AG10803 (cell line): ENCODE measurements at places on chromosomes 13 and 19.

GRCh38 chr13:45258334-45258675, 57.5 kb upstream of the KCTD4 start:
- DNase-seq, result no peak

DNA sequence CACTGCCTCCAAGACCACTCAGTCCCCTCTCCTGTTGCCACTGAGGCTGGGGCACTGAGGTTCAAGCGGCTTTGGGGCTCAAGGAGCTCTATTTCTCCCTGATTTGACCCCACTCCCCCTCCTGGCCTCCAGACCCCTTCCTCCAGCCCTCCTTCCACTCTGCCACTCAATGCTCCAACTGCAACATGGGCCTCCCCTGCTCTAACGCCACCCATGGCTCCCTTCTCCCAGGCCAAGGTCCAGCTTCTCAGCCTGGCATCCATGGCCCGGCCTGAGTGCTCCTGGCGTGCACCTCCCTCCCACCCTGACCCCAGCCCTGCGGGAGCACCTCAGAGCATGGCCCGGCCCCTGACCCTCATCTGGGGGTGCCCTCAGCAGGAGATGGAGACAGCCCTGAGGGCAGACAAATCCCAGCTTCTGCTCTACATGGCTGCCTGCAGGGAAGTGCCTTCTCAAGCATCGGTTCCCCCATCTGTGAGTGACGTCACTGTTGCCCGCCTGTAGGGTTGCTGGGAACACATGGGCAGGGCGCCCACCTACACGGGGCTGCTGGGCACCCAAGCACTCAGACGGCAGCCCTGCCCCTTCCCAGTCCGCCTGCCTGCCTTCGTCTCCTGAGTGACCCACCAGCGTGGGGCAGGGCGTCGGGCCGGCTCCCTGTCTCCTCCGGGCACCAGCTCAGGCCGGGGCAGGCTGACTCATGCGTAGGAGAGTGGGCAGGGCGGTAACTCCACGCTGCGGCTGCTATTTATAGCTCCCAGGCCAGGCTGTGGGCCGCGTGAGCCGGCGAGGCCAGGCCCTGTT, 1.6 kb upstream of the DIRAS1 start:
- peak; percentile 79 for DNase-seq

DNA sequence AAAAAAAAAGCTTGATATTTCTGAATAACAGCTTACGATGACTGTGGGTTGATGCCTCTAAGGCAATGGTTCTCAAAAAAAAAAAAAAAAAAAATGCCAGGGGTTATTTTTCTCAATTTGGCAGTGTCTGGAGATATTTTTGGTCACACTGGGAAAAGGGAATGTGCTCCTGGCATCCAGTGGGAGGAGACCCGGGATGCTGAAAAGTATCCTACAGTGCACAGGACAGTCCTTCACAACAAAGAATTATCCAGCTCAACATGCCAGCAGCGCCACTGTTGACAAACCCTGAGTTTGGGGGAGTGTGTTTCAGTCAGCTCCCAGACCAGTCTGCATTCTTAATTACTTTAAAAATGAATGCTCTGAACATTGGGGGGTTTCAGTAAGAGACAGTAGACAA, 54.5 kb downstream of the FLT3 start:
- DNase-seq, result peak; percentile 51

GRCh38 chr13:33263976-33264619, 21.5 kb downstream of the STARD13 start:
- DNase-seq, result peak; percentile 73

GRCh38 chr13:89165685-89166084, 1494.5 kb downstream of the SLITRK5 start:
- DNase-seq, result no peak

GRCh38 chr19:46878613-46879375, 18.0 kb downstream of the ARHGAP35 start:
- peak; percentile 80 for DNase-seq

- no peak for DNase-seq
These were observed 60.1 kb downstream of the PEPD start for GRCh38 chr19:33461256-33462111.

DNA sequence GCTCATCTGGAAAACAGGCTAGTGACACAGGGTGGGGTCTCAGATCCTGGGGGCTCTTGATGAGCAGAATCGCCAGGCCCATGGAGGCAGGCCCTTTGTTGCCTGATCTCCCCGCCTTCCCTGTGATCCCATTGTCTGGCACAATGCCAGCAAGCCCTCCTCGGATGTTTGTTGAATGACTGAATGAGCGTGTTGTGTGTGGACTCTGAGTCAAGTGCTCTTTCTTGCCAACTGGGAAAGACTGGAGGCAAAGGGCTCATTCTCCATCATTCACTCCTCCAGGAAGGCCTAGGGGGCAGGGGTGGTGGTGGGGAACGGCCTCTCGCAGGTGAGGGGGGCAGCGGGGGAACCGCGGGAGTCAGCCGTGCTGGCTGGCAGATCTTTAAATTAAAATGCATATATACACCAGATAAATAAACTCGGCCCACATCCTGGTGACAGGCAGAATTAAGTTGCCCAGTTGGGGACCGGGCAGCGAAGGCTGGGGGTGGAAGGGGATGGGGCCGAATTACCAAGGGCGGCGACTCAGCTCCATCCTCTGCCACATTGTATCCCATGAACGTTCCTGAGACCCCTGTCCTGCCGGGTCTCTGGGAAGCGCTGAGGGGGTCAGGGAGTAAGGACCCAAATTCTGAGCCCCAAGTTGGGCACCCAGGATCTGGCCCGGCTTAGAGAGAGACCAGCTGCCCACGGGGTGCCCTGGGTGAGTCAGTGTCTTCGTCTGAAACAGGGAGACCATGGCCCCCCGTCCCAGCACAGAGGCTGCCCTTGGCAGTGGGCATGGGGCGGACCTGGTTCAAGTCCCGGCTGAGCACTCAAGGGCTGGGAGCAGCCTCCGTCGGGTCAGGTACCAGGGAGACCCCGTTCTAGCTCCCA, 24.5 kb downstream of the EFNA2 start:
- DNase-seq, result no peak

- no peak for DNase-seq
These were observed 31.4 kb upstream of the MTIF3 start for GRCh38 chr13:27481766-27482165.

DNA sequence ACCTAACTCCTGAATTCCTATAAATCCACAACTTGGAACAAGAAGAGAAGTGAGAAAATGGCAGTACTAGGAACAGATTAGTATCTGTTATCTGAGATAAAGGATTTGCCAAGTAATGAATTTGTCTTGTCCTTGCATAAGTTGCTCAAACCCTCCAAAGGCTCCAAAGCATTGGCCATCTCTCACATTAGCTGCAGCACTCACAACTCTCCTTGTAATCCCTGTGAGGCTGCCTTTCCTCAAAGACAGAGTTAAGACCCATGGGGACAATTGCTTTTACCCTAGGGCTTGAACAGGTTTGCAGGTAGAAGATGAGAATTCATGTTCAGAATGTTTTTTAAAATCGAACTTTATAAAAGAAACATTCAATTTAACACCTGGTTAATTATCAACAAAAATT, 1702.2 kb downstream of the EFNB2 start:
- no peak for DNase-seq

GRCh38 chr19:5205381-5205780, 135.2 kb downstream of the PTPRS start:
- no peak for DNase-seq

- no peak for DNase-seq
These were observed 434.5 kb downstream of the PCDH9 start for GRCh38 chr13:66795636-66796035.

DNA sequence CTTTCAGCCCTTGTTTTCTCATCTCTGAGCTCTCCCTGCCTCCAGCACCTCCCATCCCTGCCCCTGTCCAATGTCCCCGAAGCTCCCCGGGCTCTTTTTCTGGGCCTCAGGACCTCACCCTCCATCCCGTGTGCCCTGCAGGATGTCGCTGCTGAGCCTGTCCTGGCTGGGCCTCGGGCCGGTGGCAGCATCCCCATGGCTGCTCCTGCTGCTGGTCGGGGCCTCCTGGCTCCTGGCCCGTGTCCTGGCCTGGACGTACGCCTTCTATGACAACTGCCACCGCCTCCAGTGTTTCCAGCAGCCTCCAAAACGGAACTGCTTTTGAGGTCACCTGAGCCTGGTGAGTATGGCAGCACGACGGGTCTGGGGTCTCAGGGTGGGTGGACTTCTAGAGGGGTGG, 51.1 kb upstream of the CYP4F8 start:
- no peak for DNase-seq
